RWPE2 (cell line): ENCODE measurements at places on chromosomes 3 and 15.

DNA sequence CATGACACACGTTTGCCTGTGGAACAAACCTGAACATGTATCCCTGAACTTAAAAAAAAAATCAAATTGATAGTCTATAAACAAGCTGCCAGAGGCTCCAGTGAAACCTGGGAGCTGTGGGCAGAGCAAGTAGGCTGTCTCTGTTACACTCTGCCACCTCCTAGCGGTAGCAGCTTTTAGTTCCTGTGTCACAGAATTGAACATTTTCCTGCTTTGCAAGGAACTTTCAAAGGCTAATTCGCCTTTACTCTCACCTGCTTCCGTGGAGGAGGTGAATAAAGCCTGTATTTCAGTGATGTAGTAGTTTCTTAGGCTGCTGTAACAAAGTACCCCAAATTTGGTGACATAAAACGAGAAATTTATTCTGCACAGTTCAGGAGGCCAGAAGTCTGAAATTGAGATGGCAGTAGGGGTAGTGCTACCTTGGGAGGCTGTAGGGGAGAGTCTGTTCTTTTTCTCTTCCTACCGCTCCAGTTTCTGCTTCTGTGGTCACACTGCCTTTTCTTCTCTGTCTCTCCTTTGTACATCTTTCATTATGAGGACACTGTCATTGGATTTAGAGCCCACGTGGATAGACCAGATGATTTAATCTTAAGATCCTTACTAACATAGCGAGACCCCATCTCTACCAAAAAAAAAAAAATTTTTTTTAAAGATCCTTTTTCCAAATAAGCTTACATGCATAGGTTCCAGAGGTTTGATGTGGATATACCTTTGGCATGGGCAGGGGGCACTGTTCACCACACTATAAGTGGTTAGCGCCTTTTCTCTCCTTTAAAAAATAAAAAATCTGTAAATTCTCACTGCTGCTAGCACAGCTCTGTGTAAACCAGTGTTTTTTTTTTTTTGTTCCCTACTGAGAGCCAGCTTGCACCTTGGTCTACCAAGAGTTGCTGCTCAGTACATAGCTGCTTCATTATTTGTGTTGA lies 25.3 kb downstream of the FBXO22 start:
- H3K27ac ChIP-seq = no peak overlapping the region
- peaks cover 75% of the 10 kb centered on the region for H3K36me3 ChIP-seq
- peaks cover 12% of the 10 kb centered on the region for H3K4me1 ChIP-seq

- no peaks in the 10 kb centered on the region for H3K4me1 ChIP-seq
- H3K27me3 ChIP-seq = peaks cover 8% of the 10 kb centered on the region
- no peaks in the 10 kb centered on the region for H3K36me3 ChIP-seq
- DNase-seq = no peak
These were observed 120.0 kb upstream of the CTDSPL start for GRCh38 chr3:37741644-37742043.

- H3K36me3 ChIP-seq = no peaks in the 10 kb centered on the region
- DNase-seq = no peak
- no peak overlapping the region for H3K4me3 ChIP-seq
- H3K27ac ChIP-seq = no peak overlapping the region
These were observed 1136.7 kb downstream of the TUSC7 start for GRCh38 chr3:117846238-117846637.

GRCh38 chr15:85974742-85975141 lies 104.9 kb upstream of the AGBL1 start:
- H3K36me3 ChIP-seq = no peaks in the 10 kb centered on the region
- no peak for DNase-seq
- no peak overlapping the region for H3K27ac ChIP-seq
- no peak overlapping the region for H3K4me3 ChIP-seq

GRCh38 chr15:52243286-52243685 lies 52.1 kb upstream of the GNB5 start:
- DNase-seq = no peak
- H3K27me3 ChIP-seq = no peaks in the 10 kb centered on the region
- no peak overlapping the region for H3K4me3 ChIP-seq

- peaks cover 28% of the 10 kb centered on the region for H3K4me1 ChIP-seq
- peak overlapping the region; percentile 100 for H3K27ac ChIP-seq
- no peaks in the 10 kb centered on the region for H3K36me3 ChIP-seq
- DNase-seq = no peak
These were observed 32.3 kb upstream of the LEKR1 start for GRCh38 chr3:156793851-156794250.

GRCh38 chr3:105944721-105945120 lies 75.9 kb upstream of the CBLB start:
- H3K4me3 ChIP-seq = no peak overlapping the region
- no peak for DNase-seq
- peaks cover 23% of the 10 kb centered on the region for H3K4me1 ChIP-seq
- H3K27me3 ChIP-seq = no peaks in the 10 kb centered on the region

- no peak within 1 kb of the TSS for H3K27ac ChIP-seq
- no peaks in the 10 kb centered on the region for H3K36me3 ChIP-seq
- H3K4me1 ChIP-seq = no peaks in the 10 kb centered on the region
- H3K4me3 ChIP-seq = no peak within 1 kb of the TSS
- no peaks in the 10 kb centered on the region for H3K27me3 ChIP-seq
These were observed at the start of gene P2RY12 for GRCh38 chr3:151384741-151385174. Gene P2RY12 (minus strand): TSS chr3:151384753. CDS start chr3:151338845, 45,908 bp downstream.

GRCh38 chr3:126472277-126473006 lies 3.2 kb downstream of the ZXDC start:
- H3K4me3 ChIP-seq = peak overlapping the region; percentile 4
- no peaks in the 10 kb centered on the region for H3K27me3 ChIP-seq
- H3K36me3 ChIP-seq = peaks cover 55% of the 10 kb centered on the region
- DNase-seq = peak; percentile 81
- peak overlapping the region; percentile 64 for H3K27ac ChIP-seq

DNA sequence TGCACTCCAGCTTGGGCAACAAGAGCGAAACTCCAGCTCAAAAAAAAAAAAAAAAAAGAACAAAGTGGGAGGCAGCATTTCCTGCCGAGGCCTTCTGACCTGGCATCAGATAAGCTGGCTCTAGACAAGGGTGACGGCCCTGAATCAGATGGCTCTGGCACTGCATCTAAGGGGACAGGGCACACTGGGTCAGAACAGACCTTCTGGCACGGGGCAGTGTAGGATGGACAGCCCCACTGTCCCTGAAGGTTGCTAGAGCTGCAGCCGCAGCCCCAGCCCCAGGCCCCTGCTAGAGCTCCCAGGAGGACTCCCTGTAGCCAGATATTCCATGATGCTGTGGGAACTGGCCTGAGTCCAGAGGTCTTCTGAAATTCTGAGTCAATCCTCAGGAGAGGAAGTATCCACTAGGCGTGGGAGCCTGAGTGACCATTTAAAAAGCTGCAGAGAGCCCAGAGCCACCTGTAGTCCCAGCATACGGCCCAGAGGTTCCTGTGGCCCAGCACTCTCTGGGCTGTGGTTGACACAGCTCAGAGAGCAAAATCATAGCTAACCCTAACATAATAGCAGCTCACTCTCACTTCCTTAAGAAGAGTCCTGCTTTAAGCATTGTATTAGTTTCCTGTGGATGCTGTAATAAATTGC lies 69.2 kb upstream of the MFGE8 start:
- no peaks in the 10 kb centered on the region for H3K36me3 ChIP-seq
- no peak overlapping the region for H3K27ac ChIP-seq
- peaks cover 4% of the 10 kb centered on the region for H3K4me1 ChIP-seq
- H3K4me3 ChIP-seq = no peak overlapping the region
- H3K27me3 ChIP-seq = no peaks in the 10 kb centered on the region

GRCh38 chr3:4807381-4808280 lies 171.6 kb upstream of the BHLHE40 start:
- no peak for DNase-seq
- H3K27ac ChIP-seq = no peak overlapping the region
- no peak overlapping the region for H3K4me3 ChIP-seq
- H3K27me3 ChIP-seq = no peaks in the 10 kb centered on the region

DNA sequence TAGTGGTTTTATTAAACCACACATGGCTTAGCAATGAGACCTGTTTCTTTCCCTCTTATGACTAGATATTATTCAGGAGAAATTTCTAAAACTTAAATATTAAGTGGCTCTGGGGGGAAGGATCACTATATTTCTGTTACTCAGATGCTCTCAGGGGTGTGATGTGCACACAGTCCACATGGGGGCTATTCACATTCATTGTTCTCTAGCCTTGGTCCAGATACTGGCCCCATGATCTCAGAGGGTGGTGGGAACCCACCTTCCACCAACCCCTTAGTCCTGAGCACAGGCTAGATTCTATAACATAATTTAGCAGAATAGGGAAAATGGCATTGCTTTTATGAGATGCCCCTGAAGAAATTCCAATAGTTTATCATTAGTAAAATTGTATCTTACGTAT lies 149.0 kb upstream of the ST8SIA2 start:
- no peaks in the 10 kb centered on the region for H3K4me1 ChIP-seq
- no peak overlapping the region for H3K4me3 ChIP-seq
- no peak overlapping the region for H3K27ac ChIP-seq
- peaks cover 66% of the 10 kb centered on the region for H3K27me3 ChIP-seq

DNA sequence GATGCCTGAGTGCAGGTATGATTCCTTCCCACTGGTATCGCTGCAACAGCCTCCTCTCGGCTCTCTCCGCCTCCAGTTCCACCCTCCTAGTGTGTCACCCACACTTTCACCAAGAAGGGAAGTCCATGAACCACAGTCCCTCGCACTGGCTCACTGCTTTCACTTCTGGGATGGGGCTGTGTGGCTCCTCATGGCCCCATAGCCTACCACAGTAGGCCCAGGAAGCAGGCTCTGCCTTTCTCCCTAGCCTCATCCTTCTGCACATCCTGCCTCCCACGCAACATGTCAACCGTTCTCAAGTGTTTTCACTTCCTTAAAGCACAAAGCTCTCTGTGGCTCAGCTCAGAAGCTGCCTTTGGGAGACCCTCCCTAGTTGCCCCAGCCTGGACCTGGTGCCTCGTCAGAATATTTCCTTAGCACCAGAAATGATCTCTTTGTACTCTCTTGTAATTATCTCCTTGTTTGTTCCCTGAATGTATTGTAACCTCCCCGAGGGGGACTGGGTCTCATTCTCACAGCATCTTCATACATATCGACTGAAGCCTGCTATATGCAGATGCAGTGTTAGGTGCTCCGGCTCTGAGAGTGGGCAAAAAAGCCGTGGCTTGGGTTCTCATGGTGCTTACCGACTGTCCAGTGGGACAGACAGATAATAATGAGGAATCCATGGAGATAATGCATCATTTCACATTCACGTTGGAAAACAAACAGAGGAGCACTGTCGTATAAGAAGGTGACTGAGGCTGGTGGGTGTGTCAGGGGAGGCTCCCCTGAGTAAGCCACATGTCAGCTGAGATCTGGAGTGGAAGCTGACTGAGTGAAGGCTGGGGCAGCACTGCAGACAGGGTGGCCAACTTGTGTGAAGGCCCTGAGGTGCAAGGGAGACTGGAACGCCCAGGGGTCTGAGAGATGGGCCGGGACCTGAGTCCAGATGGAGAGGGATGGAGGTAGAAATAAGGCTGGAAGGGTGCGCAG lies 107.1 kb downstream of the DGKG start:
- H3K27me3 ChIP-seq = no peaks in the 10 kb centered on the region
- H3K27ac ChIP-seq = no peak overlapping the region
- no peak overlapping the region for H3K4me3 ChIP-seq

DNA sequence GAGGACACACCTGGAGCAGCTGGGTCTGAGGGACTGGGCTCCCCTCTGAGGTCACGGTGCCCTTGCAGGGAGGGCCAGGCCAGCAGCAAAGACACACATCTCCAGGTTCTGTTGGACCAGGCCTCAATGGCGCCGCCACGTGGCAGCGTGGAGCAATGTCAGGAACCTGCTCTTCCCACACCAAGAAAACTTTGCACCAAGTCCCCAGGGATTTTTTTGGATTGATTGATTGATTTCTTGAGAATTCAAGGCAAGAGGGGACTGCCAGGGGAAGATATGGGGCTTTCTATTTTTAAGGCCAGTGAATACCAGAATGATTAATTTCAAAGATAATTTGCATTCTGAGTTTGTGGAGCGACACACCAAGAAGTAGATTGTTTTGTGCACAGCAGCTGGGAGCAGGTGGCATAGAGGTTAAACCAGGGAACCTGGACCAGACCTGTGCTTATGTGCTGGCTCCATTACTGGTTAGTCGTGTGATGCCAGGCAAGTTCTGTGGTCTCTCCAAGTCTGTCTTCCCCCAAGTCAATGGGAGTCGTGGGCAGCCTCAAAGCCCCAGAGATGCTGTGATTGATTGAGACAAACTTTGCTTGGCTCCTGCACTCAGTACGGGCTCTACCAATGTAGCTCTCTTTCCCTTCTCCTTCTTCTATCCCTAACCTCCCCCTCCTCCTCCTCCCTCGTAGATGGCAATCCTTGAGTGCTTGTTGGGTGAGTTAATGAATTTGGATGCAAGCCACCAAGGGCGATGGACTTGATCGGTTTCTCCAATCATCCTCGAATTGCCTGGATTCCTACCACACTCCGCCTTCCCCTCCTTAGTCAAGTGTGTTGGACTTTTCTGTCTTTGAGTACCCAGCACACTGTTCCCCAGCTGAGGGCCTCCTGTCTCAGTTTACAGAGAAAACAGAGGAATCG lies 96.2 kb upstream of the TRPM1 start:
- no peak for DNase-seq
- H3K36me3 ChIP-seq = no peaks in the 10 kb centered on the region
- H3K27me3 ChIP-seq = peaks cover 5% of the 10 kb centered on the region

DNA sequence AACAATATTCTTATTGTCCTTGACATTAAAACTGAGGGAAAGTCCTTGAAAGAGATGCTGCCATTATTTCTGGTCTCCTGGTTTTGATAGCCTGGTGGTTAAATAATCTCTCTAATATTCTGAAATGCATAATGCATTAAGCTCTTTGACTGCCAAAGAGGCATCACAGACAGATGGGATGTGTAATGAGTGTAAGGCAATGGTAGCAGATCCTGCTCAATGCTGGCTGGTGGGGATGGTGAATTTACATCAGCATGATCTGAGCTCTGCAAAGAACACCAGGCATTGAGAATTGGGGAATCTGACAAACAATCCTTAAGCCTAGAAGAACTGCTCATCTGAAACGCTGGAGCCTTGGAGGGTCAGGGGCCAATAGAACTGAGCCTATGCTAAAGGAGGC lies 528.6 kb upstream of the LMCD1 start:
- H3K36me3 ChIP-seq = no peaks in the 10 kb centered on the region
- H3K27ac ChIP-seq = no peak overlapping the region
- no peak for DNase-seq
- no peaks in the 10 kb centered on the region for H3K4me1 ChIP-seq
- H3K4me3 ChIP-seq = no peak overlapping the region
- no peaks in the 10 kb centered on the region for H3K27me3 ChIP-seq

DNA sequence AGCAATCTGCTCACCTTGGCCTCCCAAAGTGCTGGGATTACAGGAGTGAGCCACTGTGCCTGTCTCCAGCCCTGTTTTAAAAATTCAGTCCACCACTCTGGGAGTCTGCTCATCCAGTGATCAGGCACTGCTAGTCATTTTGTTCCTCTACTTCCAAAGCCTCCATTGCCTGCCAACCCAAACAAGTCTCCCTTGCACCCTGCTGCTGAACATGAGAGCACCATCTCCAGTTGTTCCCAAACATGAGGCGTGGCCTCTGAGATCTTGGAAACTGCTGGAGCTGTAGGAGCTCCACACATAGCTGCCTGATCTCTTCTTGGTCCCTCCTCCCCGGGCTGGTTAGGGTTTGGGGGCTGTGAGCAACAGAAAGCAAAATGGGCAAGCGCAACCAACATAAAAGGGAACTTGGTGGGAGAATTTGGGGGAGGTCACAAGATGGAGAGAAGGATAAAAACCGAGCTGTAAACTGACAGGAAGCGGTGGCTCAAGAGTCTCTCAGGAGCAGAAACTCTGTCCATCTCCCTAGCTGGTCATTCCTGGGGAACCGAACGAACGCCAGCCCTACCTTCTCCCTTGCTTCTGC lies 49.6 kb upstream of the TLE3 start:
- H3K4me3 ChIP-seq = no peak overlapping the region
- DNase-seq = no peak
- H3K4me1 ChIP-seq = no peaks in the 10 kb centered on the region

GRCh38 chr3:126081618-126082361 lies 2.1 kb downstream of the SLC41A3 start:
- peak overlapping the region; percentile 12 for H3K27ac ChIP-seq
- no peak for DNase-seq
- no peaks in the 10 kb centered on the region for H3K36me3 ChIP-seq
- peaks cover 13% of the 10 kb centered on the region for H3K4me1 ChIP-seq
- H3K4me3 ChIP-seq = no peak overlapping the region
- no peaks in the 10 kb centered on the region for H3K27me3 ChIP-seq
